ENCODE measurements at places on chromosomes 4 and X.

DNA sequence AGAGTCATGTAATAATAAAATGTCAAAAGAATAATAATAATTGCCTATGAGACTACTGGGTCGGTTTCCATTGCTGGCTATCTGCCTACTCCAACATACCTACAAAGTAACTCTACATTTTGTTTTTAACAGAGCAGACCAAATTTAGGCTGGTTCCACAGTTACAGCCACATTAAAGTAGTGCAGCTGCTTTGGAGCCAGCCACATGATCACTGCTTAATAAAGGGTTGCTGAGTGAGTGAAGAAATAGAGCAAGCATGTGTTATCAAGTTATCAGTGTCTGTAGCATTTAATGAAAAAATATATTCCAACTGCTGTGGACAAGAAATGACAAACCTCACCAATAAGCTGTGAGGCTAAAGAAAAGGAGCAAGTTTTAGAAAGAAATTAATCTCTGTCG is 782.3 kb downstream of the PCDH18 start:
- no peak for DNase-seq

DNA sequence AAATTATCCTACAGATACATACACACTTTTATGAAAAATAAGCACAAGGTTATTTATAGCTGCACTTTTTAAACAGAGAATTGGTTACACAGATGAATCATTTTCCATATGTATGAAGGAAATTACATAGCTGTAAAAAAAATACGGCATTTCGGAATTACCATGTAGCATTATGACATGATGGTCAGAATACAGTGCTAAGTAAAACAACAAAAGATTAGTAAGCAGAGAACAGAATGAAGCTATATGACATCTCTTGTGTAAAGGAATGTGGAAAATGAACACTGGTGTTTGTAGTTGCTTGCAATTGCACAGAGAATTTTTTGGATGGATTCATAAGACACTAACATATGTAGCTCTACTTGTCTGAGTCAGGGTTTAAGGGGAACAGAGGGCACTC is 1222.0 kb upstream of the PRKX start:
- no peak for DNase-seq

DNA sequence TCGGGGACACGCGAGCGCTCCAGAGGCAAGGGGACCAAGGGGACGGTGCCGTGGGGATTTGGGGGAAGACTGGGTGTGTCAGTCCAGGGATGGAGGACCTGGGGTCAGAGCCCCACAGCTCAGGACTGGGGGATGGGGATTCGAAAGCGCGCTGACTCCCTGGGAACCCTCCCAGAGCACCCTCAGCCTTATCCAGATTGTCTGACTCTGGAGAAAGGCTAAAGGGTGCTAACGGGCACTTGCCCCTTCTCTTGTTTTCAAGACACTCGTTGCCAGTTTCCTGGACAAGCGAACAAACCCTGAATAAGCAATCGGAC is 1.1 kb downstream of the DOCK11 start:
- no peak for DNase-seq

DNA sequence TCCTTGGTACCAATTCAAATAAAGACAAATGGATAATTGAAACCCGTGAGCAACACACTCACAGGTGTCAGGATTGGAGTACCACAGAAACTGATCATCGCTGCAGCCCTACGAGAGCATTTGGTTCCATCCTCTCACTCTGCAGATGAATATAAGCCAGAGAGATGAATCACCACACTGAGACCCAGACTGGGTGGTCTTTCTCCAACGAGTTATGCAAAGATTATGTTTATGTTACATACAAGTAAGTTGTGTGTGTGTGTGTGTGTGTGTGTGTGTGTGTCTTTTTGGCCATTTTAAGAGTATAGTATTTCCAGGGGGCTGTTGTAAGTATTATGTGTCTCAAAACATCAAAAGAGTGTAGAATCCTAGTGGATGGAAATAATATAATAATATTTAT is 329.5 kb upstream of the ZFP42 start:
- DNase-seq, result no peak

DNA sequence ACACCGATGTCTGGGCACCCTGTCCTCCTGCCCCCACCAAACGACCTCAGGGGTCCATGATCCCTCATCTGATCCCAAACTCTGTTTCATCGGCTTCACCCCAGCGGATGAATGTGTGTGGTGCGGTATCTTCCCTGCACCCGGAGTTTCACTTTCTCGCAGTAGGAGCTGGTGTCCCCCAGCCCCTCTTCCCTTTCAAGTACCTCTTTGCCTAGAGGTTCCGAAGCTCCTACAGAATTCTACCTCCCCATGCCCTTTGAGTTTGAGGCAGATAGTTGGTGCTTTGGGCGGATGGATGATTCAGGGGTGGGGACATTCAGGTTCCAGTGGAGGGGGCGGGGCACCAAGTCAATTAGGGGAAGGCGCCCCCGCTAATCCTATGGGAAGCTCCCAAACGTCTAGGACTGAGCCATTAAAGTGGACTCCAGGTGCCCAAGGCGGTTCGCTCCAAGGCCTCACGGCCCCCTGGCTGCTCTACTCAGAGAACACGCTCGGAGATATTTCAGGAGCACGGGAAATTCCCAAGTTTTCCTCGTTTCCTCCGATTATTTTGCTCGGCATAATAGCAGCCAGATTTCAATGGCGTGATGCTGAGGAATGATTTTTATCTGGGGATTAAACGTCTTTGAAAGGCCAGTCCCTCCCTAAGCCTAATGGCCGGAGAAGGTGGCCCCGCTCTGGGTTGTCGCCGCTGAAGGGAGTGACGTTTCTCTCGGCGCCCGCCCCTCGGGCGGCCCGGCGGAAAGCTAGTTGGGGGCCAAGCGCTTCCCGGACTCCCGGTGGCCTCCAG is 1.3 kb downstream of the MSX1 start:
- no peak for DNase-seq

- no peak for DNase-seq
Measured at GRCh38 chrX:142134533-142134932, 70.6 kb downstream of the MAGEC2 start.

GRCh38 chr4:136329042-136329662 is 1203.1 kb downstream of the PCDH18 start:
- no peak for DNase-seq

Data from AG09309 (cell line).